Activated T-helper 9 cell treated with anti-CD3 and anti-CD28 coated beads, Interleukin-2, amount 50 U/mL, for 16 hours (primary cell): ENCODE measurements at places on chromosomes 11 and 22.

GRCh38 chr11:126776119-126776518, 224.5 kb downstream of the KIRREL3 start:
- DNase-seq: no peak

- DNase-seq: no peak
These were observed 10.9 kb upstream of the APOBEC3B start for GRCh38 chr22:38971202-38971601.

DNA sequence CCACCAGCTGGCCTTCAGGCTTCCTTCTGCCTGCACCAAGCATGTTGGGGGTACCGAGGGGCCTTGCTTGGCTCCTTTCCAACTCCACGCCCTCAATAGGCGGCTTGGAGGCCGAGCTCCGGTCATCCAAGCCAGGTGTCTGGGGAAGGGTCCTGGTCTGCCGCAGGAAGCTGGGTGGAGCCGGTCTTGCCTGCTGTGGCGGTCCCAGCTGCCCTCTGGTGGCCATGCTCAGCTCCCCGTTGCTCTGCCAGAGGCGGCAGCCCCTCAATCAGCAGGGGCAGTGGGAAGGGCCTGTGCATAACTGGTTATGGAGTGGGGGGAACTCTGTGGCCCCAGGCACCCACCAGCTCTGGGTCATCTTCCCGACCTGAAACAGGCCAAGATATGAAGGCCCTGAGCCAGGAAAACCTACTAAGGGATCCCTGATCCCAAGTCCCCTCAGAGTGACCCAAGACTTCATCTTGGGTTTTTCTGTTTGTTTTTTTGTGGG, 3.2 kb downstream of the ARVCF start:
- no peak for DNase-seq

- DNase-seq: no peak
These were observed 76.9 kb upstream of the CTSC start for GRCh38 chr11:88414385-88414861.

- DNase-seq: no peak
These were observed 55.1 kb downstream of the BCR start for GRCh38 chr22:23235425-23235824.

DNA sequence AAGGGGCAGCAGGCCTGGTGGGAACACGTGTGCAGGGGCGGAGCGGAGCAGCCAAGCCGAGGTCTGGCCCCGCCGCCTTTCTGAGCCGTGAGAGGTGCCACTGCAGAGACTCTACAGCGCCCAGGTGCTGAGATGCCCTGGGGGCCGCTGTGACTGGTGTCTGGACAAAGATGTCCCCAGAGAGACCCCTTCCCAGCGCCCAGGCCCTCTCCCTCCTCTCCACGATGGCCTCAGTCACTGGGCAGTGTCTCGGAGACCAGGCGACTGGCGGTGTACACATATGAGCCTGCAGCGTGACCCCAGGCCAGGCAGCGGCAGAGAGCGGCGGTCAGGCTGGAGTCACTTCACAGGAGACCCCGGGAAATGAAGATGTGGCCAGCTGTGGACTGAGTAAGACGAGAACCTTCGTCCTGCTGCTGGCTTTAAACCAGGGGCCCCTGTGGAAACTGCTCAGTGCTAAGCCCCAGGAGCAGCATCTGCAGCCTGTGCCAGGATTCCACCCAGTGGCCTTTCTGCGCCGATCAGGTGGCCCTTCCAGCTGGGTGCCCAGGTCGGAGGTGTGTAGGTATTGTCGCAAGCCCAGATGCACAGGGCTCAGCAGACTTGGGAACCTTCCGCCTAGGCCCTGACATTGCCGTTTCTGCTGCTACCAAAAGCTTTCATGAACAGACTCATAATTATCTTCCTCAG, 34.7 kb downstream of the MOB2 start:
- DNase-seq: no peak

GRCh38 chr22:39514373-39514973, 5.9 kb upstream of the ATF4 start:
- no peak for DNase-seq

GRCh38 chr22:41171996-41172395, 33.1 kb upstream of the L3MBTL2 start:
- DNase-seq: no peak

DNA sequence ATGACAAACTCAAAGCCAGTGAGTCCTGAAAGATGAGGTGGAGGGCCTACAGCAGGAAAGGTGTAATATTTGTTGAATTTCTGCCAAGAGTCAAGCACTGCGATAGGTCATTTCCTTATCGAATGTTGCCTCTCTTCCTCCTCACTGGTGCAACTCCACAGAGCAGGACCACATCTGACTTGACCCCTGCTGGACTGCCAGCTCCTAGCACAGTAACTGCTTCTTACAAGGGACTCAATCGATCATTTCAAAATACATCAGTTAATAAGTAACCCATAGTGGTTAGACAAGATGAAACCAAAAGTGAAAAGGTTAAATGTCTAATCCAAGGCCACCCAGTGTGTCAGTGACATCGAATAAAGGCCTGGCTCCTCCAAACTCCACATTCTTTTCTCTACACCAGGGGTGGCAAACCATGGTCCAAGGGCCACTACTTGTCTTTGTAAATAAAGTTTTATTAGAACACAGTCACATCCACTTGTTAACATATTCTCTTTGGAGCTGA, 98.5 kb upstream of the CSNK2A3 start:
- DNase-seq: no peak

DNA sequence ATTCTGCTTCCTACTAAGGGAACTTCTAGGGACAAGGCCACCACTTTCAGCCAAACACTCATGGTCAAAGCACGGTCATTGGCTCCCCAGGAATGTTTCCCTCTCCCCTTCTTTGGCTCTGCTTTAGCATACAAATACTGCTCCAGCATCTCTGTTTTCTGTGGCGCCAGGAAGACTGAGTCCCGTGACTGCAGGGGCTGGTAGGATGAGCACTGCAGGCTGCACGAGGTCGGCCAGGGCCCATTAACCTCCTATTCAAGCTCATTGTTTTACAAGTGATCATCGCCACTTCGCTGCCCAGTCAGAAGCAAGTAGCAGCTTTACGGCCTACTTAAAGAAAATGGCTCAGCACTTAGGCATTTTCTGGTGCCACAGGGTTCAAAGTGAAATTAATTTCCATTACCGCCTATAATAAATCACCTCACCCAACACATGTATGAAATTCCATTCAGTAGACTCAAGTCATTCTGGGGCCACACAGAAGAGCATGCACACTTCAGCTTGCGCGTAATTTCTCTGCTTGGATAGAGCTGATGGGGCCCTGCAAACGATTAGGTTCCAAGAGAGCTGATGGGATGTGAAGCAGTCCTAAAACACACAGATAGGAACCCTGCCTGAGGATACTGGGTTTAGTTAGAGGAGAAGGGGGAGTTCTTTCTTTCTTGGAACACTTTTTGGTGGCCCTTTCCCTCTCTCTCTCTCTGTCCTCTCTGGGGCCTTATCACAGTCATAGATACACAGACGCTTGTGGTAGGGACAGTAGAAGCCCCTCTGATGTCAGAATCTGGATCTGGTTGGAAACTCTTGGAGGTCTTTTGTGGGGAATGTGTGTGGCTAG, 173.7 kb downstream of the KIF18A start:
- no peak for DNase-seq

DNA sequence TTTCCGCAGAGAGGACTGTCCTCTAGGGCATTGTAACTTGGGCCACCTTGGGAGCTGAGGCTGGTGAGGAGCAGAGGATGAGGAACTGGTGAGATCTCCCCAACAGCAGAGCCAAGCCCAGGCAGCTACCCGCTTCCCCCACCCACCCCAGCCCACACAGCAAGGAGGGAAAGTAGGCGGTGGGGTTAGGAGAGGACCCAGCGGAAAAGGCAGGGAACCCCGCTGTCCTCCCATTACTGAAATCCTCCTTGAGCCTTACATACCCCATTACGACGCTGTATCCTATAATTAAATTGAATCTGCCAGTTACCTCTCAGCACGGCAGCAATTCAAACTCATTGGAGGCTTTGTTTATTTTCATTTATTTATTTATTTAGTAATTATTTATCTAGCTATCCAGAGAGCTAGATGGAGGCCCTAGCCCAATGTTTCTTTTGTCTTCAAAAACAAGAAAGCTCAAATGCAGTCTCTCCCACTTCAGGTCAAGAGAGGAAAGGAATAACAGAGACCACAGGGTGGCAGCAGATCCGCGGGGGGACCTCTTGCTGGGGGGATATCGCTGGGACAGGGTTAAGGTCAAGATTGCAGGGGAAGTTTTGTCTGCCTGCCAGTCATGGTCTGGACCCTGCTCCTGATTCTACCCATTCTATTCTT, 218.0 kb downstream of the ST3GAL4 start:
- no peak for DNase-seq

DNA sequence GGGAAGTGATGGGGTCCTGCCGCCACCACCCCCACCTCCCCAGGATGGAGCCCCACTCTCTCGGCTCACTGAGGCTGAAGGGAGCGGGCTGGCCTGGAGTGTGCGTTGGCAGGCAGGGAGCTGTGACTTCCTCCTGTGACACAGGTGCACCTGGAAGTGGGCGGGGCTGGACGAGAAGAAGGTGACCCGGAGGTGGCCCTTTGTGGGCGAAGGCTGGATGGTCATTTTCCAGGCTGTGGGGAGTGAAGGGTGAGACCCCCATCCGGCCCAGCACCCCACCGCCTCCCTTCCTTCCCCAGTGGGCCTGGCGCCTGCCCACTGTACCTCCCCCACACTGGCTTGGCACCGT, 15.3 kb downstream of the IL17REL start:
- DNase-seq: no peak

DNA sequence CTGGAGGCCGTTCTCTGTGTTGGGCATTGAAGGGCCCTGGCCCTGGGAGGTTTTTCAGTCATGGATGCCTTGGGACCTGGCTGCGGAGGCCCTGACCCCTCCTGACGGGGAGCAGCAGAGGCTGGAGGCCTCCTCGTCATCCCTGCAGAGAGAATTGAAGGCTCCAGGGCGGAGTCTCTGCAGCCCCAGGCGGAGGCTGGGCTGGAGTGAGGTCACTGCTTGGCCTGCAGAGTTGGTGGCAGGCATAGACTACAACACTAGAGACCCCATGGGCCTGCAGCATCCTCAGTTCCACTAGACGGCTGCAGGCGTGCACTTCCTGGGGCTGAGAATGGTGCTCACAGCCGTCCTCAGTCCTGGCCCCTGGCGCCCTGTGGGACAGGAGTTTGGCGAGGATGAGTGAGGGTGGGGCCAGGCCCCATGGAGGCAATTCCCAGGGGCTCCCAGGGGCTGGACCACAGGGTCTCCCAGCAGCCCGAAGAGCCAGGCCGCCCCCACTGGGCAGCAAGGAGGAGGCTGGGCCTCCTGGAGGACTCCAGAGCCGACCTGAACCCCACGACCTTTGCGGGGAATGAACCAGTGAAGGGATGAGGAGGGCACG, 1194.9 kb downstream of the BRD1 start:
- no peak for DNase-seq

GRCh38 chr11:108973402-108974162, 308.7 kb downstream of the DDX10 start:
- no peak for DNase-seq

DNA sequence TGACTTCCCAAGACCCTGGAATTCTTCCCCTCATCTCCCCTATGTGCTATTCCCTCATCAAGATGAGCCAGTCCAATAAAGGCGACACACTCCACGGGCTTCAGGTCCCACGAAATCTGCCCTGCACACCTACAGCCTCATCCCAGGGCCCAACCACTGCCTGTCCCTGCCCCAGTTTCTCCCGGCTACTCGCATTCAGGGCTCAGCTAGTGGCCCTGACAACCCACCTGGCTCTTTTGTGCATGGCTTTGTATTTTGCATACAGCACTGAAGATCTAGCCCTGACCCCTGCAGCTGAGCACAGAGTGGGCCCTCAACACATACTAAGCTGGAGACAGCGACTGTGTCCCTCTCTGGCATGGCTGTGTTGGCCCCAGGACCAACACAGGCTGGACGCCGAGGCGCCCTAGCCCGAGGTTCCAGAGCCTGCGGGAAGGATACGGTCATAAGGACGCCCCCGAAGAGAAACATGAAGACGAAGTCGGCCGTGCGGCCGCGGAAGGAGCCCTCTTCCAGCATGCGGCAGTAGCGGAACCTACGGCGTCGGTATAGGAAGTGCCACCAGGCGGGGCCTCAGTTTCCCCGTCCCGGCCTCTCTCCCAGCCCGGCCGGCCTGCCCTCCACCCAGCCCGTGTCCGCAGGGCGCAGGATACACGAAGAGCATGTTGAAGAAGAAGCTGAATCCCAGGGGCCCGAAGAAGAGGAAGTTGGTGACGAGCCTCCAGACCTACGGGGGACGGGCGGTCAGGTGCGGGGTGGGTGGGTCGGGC, 710 bp downstream of the DERL3 start:
- DNase-seq: no peak

DNA sequence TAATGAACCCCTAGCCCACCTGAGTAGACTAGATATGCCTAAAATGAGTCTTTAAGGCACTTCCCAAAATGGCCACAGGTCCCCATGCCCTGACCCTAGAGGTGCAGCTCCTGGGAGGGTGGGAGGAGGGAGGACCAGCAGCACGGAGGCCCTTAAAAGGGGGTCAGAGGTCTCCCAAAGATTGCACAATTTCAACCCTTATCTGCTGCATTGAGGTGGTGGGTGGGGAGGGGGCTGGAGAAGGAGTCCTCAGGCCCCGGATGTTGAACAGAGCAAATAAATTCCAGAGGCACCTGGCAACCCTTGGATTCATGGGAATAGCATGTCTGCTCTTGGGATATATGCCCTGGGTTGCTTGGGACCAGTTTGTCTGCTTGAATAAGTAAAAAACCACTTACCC, 57.6 kb downstream of the NAV2 start:
- DNase-seq: no peak

- DNase-seq: no peak
These were observed 13.2 kb upstream of the CSF2RB start for GRCh38 chr22:36900225-36900624.

DNA sequence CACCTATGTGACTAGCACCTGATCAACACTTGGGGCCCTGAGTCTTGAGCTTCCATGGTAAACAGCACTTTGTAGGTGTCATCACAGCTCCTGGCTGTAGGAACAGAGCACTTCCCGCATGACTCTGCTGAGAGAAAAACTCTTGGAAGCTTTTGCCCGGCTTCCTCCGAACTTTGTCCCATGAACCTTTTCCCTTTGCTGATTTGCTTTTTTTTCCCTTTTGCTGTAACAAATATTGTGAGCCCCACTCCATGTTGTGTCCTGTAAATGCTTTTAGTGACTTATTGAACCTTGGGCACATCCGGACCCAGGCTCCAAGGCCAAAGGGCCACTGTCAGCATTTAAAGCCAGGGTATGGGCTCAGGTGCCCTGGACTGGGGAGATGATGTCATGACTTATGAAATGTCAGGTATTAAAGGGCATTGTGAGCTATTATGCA, 391.1 kb downstream of the TENM4 start:
- no peak for DNase-seq

- DNase-seq: no peak
These were observed 4.2 kb upstream of the MPEG1 start for GRCh38 chr11:59216641-59217564.

DNA sequence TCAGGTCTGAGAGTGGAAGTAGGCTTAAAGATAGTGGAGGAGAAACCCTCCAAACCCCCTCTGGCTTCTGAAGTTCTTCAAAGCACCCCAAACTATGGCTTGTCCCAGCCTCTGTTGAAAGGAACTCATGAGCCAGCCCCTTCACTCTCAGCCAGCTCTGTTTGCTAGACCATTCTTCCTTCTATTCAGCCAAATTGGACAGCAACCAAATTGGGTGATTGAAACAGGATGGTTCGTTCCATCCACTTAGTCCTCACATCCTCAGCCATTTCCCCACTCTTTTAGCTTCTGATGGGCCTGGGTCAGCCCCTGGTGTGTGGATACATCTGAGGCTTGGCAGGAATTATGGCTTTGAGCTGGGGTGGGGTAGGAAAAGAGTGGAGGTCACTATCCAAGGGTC, 4.5 kb downstream of the HTR3A start:
- no peak for DNase-seq
